ENCODE measurements at places on chromosomes 4 and X.
A peak's percentile ranks its signal among the peaks of the same experiment; 100 is the strongest.

DNA sequence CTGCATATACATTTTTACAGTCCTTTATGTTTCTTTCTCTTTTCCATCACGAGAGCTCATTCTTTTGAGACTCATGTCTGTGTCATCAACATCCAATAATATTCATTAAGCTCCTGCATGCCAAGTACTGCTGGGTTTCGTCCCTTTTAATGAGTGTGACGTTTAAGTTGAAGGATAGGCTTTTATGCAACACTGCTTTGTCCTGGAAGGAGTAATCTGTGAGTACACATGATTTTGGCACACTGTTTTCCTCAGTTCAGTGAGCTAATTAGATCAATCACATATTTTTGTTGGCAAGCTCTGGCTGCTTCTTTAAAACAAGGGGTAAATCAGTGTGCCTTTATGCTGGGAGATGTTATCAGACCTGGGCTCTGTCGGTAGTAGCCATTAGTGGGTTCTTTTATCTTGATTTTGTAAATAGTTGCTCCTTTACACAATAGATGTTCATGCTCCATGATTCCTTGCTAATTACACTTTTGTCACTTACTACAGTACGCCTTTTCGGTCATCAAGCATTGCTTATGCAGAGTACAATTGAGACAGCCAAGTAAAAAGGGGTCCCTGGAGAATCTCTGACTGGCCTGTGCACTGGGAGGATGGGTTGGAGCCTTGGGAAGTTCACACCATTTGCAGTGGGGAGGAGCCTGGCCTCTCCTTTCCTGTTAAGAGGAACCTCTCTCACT, 132.6 kb downstream of the FHIP1A start:
- peak; percentile 66 for DNase-seq

DNA sequence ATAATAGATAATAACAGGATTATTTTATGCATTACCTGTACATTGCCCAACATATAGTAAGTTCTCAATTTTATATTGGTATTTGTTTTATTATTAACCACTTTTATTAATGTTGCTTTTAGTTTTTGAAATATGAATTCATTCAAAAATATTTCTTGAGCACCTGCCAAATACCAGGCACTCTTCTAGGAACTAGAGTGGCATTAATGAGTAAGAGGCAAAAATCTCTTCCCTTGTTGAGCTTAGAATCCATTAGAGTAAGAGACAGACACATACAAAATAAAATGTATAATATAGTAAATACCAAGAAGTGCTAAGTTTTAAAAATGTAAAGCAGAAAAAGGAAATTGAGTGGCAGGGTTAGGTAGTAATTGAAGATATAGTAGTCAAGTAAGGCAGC, 45.8 kb downstream of the TET2 start:
- no peak for DNase-seq

GRCh38 chr4:88900432-88900831, 156.6 kb downstream of the FAM13A start:
- DNase-seq, result peak; percentile 61

GRCh38 chrX:119870626-119871131, 854 bp downstream of the RNF113A start:
- DNase-seq, result peak; percentile 10

DNA sequence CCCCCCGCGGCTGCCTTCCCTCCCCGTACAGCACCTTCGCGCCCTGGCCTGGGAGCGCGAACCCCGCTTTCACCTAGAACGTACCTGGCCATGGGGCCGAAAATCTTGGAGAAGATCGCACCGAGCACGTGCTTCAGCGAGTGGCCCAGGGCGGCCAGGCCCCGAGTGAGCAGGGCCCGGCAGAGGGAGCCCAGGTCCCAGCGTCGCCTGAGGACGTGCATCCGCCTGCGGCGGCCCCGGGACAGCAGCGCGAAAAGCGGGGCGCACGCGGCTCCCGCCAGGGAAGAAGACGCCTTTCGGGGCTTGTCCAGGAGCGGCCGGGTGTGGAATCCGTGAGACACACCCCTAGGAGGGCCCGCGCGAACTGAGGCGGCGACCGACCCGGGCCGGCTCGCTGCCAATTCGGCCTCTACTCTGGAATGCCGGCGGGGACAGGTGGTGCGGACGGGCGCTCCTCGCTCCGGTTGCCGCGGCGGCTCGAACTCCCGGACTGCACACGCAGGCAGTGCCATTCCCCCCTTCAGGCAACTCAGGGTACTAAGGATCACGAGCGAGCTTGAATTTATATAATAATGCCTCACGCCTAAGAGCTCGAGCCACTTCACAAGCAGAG, at the start of gene HS6ST2:
Gene HS6ST2, minus strand, starts transcription at position 539 of the 613 bp plus-strand sequence.
- DNase-seq, result no peak

Data from fibroblast of skin of abdomen (primary cell).